Smooth muscle cell of the brain vasculature (primary cell): ENCODE measurements at places on chromosomes 7 and 10.

- no peak for DNase-seq
Measured at GRCh38 chr7:42991913-42992591, 59.9 kb downstream of the MRPL32 start.

DNA sequence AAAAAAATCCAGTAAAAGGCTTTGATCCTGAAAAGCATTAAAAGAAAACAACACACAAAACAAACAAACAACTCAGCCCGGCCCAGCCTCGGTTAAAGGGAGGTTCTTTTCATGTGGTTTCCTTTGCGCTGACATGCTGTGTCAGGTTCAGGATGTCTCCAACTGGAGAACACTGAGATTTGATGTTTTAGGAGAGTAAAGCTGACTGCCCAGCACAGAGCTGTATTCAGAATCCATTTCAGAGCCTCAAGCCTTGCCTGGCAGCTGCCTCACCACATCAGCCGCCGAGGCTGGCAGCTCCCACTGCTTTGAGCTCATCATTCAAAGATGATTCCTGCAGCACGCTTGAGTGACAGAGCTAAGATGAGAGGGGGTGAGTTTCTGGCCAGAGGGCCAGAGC lies 205.8 kb upstream of the LYZL1 start:
- peak; percentile 35 for DNase-seq

GRCh38 chr7:29749701-29750321 lies 56.5 kb upstream of the WIPF3 start:
- DNase-seq = no peak

GRCh38 chr7:106283501-106283830 lies 1.3 kb downstream of the NAMPT start:
- DNase-seq = no peak

- no peak for DNase-seq
Measured at GRCh38 chr10:128881086-128881485, 586.0 kb upstream of the MGMT start.

GRCh38 chr10:36003031-36003600 lies 361.0 kb upstream of the FZD8 start:
- no peak for DNase-seq

DNA sequence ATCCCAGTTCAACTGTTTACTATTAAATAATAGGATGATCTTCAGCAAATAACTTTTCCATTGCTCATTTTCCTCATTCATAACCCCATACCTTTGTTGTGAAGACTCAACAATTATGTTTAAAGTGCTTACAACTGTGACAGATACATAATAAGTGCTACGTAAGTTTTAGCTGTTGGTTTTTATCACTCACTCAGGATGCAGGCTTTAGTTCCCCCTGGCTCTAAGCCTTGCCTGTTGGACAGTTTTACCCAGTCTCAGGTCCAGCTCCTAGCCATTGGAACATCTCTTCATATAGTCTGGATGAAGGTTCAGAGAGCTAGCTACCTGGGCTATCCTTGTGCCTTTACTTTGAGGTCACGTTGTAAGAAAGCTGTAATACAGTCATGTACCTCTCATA lies 353.2 kb downstream of the CRPPA start:
- no peak for DNase-seq

DNA sequence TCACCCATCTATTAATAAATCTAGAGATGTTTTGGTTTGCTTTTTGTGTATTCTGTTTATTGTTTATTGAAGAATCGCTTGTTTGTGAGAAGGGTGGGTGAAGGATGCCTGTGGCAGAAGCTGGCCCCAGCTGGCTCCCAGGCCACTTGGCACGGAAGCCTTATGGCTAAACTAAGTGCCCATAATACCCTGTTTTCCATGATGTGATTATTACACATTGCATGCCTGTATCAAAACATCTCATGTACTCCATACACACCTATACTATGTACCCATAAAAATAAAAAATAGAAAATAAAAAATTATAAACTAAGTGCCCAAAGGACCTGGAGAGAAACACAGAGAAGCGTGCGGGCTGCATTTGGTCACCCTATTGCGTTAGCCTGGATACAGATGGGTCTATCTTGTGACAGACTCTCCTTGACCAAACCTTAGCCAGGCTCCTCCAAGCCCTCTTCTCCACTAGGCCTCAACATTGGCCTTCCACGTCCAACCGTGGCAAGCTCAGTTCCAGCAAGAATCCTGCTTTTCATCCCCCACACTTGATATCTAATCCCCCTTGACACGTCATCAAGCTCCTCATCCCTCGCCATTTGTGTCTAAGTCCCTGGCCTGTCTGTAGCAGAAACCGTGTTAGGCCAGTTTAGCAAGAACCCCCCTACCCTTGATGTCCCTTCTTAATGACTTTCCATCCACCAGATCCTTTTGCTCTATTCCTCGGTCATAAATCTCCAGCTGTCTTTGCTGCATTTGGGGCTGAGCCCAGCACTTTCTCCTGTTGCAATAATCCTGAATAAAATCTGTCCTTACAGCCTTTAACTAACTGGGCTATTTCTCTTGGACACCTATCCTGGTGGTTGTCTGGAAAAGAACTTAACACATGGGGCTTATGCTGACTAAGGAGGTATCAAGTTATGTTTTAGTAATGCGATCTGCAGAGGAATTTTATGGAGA lies 245.2 kb downstream of the TNS3 start:
- DNase-seq = no peak

DNA sequence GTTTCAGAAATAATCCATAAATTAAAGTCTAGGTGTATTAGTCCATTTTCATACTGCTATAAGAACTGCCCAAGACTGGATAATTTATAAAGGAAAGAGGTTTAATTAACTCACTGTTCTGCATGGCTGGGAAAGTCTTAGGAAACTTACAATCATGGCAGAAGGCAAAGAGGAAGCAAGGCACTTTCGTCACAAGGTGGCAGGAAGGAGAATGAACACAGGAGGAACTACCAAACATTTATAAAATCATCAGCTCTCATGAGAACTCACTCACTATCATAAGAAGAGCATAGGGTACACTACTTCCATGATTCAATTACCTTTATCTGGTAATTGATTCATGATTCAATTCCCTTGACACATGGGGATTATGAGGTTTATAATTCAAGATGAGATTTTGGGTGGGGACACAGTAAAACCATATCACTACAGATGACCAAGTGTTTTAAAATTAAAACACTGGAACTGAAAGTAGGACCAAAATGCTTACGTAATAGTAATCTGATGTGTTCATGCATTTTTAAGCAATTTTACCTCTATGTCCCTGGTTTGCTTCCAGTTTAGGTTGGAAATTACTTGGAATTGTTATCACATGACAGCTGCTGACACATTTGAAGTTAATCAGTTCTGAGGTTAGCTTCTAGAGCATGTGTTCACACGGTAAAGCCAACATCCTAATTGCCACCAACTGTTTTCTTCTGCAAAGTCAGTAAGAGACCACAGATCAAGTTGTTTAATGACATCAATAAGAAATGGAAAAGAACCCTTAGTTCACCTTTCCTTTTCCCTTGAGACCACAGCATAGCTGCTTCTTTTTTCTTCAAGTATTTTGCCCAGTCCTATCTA lies 48.4 kb upstream of the SEMA3C start:
- DNase-seq = peak; percentile 3

DNA sequence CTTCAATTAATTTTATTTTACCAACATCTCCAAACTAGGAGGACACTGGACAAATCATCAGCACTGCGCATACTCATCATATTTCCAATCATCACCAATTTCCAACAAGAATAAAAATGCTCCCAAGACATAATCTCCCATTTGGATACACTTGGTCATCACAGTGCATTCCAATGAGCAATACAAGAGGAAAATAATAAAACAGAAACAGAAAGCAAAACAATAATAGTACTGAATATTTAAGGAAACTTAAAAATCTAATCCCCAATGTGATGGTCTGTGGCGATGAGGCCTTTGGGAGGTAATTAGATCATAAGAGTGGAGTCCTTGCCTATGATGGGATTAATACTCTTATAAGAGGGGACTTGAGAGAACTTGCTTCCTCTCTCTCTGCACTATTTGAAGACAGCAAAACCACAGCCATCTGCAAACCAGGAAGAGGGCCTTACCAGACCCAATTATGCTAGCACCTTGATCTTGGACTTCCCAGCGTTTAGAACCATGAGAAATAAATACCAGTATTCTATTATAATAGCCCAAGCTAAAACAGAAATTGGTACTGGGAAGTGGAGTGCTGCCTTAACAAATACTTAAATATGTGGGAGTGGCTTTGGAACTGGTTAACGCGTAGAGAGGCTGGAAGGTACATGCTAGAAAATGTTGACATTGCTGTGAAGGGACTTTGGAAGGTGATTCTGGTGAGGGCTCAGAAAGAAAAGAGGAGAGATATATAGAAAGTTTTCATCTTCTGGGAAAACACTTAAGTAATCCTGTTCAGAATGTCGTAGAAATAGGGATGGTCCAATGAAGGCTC lies 91.5 kb downstream of the JAZF1 start:
- DNase-seq = no peak

DNA sequence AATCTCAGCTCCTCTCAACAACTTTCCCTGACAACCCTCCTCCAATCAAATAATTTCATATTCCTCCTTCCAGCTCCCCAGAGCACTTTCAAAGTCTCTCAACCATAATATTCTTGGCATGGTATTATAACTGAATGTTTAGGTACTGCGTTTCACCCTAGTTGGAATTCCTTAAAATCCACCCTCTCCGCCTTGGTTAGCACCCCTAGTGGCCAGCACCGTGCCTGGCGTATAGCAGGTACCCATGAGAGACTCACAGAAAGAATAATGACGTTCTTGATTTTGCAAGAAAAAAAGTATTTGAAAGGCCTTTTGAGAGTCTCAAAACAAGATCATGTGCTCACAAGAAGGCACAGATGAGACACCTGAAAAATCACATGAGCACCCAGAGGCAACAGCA lies 50.9 kb downstream of the GLI3 start:
- no peak for DNase-seq

- DNase-seq = no peak
Measured at GRCh38 chr10:72792288-72792687, 100.3 kb downstream of the MCU start.

DNA sequence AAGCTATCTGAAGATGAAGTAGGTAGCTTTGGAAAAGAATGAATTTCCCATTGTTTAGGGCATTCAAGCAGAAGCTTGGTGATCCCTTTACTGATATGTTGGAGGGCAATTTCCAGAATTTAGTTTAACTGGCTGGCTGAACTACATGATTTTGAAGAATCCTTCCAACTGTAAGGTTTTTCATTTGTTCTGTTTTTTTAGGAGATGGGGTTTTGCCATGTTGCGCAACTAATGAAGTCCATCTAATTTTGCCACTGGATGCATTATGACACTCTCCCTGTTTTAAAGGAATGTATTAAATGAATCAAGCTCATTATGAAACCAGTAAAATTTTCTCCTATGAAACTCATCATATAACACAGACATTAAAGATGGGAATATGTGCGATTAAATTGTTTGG lies 6.1 kb upstream of the DDX50 start:
- DNase-seq = no peak

DNA sequence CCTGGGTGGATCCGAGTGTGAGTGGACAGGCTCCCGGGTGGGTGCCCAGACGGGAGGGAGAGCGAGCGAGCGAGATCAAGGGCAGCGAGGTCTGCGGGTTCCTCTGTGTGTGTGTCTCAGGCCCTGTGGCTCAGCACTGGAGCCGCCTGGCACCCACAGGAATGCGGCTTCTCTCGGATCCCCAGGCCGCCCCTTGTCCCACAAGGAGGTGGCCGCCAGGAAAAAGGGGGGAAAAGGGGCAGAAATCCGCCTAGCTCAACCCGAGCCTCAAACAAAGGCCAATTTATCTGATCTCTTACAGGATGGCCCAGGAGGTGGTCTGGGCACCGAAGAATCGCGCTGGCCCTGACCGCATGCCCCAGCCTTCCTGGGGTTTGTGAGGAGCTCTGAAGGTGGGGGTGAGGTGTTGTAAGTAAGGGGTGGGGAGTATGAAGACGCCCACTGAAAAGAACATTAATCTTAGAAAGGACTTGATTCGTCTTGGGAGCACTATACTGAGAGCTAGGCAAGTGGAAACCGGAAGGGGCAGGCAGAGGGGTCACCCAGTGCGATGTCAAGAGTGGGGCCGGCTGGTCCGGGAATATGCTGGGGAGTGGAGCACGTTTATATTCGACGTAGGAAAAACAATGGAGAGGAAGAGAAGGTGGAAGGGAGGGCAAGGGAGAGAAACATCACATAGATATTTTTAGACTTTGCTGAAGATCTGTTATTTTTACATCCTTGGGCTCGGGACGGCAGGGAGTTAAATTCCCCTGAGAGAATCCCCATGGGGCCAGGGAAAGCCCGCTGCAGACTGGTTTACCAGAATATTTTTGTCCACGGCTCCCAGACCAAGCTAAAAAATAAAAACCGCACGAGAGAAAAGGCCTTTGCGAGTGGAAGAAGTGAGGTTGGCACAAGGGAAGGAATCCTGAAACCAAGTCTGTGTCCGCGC lies 7.2 kb downstream of the DLX5 start:
- DNase-seq = no peak

DNA sequence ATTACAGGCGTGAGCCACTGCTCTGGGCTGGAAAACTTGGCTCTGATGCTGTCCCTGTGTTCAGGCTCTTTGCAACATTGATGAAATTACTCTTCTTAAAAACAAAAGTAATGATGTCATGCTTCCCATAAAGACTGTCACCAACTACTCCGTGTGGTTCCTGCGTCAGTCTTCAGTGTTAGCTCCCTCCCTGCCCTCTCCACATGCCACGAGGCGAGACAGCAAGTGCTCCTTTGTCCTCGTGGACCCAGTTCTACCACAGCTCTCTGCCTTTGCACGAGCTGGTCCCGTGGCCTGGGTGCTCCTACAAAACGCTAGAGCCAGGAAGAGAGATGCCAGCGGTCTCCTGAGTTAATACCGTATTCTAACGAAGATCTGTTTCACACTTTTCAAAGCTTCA lies 194.5 kb downstream of the SDK1 start:
- DNase-seq = no peak

GRCh38 chr10:121771966-121772365 lies 155.9 kb downstream of the ATE1 start:
- no peak for DNase-seq

DNA sequence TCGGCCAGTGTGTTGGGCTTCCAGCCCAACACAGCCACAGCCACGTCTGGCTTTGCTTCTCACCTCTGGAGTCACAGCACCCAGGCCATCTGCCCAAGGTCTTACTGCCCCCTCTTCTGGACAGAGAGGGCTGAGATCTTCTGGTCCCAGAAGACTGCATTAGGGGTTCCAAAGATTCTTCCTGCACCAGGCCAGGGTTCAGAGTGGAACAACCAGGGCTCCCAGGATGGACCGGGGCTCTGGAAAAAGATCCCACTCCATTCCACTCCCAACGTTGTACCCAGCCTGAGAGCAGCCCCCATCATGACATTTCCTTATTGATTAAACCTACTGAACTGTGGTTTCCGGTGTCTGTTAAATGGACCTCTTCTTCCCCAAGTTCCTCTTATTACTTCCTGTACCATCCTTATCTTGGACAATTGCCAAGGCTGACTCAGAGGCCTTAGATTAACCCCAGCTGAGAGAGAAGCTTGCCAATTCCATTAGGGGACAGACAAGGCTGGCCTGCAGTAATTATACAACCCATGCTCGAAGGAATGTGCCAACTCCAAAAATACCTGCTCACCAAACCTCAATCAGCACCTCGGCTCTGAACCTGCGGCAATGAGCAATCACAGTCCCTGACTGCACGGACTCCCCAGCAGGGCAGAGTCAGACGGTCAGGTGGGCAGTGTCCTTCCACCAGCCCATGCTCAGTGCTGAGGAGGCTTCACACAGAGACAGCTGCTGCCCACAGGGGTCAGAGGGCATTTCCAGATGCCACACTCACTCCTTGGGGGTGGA lies 47.9 kb upstream of the NPFFR1 start:
- peak; percentile 85 for DNase-seq

GRCh38 chr7:94028768-94029167 lies 24.6 kb upstream of the BET1 start:
- DNase-seq = no peak

GRCh38 chr10:34707656-34708055 lies 107.4 kb downstream of the PARD3 start:
- peak; percentile 54 for DNase-seq

GRCh38 chr7:18179093-18179492 lies 151.4 kb upstream of the PRPS1L1 start:
- no peak for DNase-seq
